NCI-H1048 (cell line): ENCODE measurements at places on chromosomes 5 and 9.

DNA sequence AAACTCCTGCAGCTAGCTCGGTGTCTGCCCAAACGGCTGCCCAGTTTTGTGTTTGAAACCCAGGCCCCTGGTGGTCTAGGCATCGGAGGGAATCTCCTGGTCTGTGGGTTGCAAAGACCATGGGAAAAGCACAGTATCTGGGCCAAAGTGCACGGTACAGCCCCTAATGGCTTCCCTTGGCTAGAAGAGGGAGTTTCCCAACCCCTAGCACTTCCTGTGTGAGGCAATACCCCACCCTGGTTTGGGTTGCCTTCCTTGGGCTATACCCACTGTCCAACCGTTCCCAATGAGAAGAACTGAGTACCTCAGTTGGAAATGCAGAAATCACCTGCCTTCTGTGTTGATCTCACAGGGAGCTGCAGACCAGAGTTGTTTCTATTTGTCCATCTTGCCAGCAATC is 41.8 kb downstream of the CAVIN4 start:
- DNase-seq, result no peak

DNA sequence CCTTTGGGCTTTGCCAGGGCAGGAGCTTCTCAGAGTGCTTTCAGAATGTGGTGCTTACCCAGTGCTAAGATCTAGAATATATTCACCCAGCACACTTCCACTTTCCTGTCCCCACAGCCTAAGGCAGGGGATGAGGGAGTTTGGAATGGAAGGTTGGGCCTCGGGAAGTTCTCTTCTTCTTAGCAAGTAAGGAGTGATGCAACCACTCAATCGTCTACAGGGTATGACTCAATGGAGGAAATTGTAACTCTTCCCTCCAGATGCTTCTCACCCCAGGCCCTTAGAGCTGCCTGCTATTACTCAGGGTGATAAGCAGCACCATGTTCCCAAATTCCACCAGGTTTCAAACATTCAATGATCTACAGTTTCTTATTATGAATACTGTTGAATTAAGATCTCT is 30.8 kb upstream of the AGGF1 start:
- no peak for DNase-seq

DNA sequence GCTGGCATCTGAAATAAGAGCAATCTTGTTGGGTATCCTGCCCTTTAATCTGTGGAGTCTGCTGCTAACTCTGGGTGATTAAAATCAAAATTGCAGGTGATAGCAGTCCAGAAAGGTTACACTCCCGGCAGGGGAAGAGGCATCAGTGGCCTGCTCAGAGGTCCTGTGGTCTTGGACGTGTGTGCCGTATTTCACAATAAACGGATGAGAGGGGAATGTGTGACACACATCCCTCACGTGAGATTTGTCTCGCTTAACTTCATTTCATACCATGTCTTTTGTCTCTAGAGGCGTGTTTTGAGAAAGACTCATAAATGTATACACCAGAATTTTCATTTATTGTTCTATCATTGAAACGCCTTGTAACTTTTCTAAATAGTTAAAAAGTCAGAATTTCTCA is 36.6 kb downstream of the FAM240B start:
- no peak for DNase-seq

- DNase-seq, result no peak
Observed at GRCh38 chr5:62643556-62644451, 65.2 kb downstream of the LRRC70 start.
